ENCODE measurements at places on chromosomes 13 and 19.

DNA sequence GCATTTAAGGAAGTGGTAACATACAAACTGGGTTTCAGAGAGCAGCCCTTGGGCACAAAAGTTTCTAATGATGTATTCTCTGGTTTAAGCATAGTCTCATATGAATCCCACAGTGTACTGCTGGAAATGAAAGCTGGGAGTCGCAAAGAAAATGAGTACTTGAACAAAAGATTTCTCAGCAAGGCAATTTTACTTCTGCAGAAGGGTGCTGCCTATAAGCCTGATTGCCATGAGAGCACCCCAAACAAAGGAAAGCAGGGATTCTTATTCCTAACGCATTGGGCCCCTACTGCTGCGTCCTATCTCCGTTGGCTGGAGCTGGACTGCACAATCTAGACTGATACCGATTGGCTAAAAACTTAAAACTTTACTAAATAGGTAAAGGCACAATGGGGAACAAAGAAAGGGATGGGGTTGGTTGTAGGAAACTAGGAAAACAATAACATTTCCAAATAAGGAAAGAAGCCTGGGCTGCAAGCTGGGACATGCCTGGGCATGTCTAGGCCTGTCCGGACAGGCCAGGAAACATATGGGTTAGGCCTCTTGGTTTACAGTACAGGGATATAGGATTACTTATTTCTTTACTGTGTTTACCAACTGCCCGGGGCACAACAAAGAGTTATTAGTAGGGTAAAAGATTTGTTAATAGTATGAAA is 27.4 kb upstream of the VN1R4 start:
- peak; percentile 23 for DNase-seq

GRCh38 chr19:2623798-2624197 is 78.7 kb downstream of the GNG7 start:
- DNase-seq: no peak

- DNase-seq: no peak
Observed at GRCh38 chr19:47402504-47402903, 16.8 kb downstream of the MEIS3 start.

DNA sequence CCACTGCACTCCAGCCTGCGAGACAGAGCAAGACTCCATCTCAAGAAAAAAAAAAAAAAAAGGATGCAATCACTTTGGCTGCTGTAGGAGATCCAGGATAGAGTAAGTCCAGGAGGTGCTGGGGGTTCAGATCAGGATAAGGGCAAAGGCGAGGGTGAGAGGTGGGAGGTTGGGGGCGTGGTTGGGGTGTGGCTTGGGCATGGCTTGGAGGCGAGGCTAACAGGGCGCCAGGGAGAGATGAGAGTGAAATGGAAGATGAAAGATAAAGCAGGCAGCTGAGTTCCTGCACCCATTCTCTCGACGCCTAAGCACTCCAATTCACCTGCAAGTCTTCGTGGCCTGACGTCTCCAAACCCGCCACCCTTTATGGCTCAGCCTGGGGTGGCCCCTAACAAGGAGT is 25.0 kb upstream of the ZNRF4 start:
- no peak for DNase-seq

DNA sequence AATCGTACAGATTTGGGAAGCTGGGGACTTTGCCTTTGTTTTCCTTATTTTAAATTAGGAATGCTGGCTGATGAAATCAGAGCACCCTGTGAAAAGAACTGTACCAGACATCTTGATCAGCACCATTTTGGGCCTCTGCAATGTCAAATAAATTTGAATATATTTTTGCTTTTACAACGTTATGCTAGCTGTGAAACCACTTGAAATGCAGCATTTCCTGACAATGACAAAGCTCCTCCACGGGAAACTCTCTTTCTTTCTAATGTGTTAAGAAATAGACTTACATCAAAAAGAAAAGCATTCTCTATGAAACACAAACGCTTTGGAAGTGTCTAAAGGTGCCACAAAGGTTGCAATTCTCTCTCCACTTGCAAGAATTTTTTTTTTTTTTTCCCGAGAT is 47.1 kb upstream of the MAP3K10 start:
- no peak for DNase-seq

DNA sequence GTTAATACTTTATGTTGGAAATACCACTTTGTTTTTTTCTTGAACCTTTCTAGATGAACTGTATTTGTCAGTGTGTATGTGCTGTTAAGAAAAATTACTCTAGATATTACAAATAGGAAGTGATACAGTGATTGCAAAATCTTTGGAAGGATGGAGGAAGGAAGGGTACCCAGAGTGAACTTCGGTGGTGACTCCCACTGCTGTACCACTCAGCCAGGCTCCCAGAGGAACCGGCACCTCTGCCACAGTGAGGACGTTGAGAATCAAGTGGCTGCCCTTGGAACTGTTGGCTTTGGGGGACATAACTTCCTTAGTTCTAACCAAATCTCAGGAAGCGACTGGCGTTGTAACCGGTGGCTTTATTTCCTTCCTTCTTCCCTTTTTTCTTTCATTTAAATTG is 184.7 kb downstream of the PCCA start:
- DNase-seq: no peak

- peak; percentile 40 for DNase-seq
Observed at GRCh38 chr13:43196086-43196621, 172.8 kb downstream of the DNAJC15 start.

DNA sequence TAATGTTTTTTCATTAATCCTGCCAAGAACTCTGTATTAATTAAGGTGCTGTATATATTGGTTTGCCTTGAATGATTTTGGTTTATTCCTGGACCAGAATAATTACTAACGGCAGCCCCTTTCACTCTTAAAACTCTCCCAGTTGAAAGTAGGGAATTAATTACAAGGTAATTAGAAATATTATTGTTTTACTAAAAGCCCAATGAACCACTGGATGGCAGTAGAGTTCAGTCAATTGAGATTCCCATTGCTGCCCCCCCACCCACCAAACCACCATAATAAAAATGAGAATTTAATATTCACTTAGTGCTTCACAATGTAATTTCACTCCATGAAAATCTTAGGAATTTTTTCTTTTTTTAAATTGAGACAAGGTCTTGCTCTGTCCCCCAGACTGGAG is 13.7 kb downstream of the WBP4 start:
- DNase-seq: peak; percentile 60

DNA sequence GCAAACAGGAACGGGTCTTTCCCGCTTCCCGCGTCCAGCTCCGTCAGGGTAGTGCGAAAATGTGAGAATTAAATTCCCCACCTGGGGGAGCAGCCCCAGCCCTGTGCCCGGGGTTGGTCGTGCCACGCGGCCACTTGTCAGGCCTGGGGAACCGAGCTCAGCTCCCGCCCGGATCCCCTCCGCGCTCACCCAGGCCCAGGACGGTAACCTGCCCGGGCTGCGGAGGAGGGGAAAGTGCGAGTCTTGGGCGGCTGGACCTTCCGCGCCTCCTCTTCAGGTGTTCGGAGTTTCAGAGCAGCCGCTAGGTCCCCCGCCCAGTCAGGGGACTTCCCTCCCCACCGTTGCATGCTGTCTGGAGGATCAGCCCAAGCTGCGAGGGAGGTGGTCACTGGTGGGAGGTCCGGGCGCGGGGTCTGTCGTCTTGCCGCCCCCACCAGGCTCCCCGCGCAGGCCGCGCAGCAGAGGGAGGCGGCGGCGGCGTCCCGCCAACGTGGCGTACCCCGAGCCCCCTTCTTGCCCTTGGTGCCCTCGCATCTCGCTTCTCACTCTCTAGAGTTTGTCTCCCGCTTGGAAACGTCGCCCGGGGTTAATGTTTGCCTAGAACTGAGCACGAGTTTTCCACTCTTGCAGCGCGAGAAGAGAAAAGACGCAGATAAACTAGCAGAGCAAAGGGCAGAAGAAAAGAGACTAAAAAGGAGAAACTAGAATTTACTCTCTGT is 8.1 kb downstream of the URAD start:
- no peak for DNase-seq

DNA sequence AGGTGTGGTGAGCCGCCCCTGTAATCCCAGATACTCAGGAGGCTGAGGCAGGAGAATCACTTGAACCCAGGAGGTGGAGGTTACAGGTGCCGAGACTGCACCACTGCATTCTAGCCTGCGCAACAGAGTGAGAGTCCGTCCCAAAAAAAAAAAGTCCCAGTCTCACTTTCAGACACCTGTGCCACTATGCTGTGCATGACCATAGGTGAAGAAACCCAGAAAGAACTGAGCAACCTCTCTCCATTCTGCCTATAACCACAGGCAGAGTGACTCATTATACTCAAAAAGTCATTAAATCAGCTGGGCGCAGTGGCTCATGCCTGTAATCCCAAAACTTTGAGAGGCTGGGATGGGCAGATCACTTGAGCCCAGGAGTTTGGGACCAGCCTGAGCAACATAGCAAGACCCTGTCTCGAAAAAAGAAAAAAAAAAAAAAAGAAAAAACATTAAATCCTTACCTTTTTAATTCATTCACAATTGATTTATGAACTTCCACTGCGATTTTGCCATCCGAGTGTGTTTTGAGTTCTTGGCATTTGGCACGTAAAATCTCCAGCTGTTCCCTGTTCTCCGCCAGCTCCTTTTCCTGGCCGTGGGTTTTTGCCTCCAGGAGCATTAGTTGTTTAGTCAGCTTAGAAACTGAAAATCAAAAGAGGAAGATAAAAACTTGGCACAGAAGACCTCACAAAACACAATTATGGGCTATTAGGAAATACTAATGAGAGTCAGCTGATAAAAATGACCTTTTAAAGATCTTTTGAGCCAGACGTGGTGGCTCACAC is 45.5 kb upstream of the SLC7A9 start:
- DNase-seq: no peak

DNA sequence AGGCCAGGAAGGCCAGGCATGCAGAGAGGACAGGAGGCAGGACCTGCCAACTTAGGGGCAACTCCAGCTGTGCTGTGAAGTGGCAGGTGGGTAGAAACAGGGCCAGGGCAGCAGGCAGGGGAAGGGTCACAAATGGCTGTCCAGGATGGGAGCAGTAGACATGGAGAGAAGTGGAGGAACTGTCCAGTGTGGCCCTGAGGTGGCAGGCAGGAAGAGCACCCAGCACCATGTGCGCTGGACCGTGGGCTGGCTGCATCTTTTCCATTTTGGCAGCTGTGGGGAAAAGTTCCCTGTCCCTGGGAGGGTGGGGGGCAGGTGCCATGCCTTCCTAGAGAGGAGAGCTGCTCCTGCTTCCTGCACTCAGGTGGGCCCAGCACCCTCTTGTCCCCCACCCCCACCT is 13.8 kb downstream of the DEDD2 start:
- no peak for DNase-seq

DNA sequence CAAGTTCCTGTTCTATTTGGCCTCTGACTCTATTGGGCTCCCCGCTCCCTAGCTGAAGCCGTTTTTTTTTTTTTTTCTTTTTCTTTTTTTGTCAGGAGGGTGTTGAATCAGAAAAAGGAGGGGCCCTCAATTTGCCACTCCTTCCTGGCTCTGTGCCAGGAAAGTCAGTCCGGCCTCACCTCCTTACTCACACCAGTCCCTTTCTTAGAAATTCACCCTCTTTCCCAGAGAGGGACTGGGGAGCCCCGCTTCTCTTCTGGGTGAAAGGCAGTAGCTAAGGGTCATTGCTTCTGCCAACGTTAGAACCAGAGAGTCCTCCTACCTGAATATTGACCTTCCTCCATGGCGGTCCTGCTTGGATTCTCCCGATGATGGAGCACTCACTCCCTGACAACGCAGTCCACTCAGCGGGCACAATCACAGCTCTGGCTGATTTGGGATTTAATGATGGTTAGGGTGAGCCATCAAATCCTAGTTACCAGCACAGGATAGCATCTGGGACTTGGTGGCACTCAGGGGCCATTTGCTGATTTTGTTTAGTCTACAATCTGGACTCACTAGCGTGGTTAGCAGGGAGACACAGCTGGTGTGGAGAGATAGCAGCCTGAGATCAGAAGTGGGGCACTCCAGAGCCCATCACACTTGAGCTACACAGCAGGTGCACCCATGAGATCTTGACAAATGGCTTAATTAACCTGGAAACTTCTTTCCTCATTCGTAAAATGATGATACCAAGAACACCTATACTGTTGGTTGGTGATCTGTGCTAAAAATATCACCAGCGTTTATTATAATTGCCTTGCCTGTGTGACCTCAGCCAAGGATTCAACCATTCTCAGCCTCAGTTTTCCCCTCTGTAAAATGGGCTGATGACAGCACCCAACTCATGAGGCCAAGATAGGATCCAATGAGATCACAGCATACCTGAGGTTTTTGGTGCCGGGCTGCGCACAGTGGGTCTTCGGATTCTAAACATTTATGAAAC is 2.2 kb downstream of the FCER2 start:
- DNase-seq: peak; percentile 43

GRCh38 chr19:49271080-49271753 is 53.8 kb downstream of the SLC6A16 start:
- no peak for DNase-seq

DNA sequence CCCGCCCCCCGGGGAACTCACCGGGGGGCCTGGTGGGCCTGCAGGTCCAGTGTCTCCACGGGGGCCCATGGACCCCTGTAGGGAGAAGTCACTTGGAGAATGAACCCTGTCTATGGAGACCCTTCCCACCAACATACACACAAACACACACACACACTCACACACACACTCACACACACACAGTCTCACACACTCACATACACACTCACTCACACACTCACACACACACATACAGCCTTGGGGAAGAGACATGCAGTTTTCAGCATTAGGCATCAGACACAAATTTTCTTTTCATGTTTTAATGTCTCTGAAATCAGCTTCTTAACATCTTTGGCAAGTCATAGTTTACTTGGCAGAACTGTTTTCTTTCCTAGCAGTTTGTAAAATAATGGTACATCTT is 31.0 kb upstream of the OLFM2 start:
- DNase-seq: no peak

DNA sequence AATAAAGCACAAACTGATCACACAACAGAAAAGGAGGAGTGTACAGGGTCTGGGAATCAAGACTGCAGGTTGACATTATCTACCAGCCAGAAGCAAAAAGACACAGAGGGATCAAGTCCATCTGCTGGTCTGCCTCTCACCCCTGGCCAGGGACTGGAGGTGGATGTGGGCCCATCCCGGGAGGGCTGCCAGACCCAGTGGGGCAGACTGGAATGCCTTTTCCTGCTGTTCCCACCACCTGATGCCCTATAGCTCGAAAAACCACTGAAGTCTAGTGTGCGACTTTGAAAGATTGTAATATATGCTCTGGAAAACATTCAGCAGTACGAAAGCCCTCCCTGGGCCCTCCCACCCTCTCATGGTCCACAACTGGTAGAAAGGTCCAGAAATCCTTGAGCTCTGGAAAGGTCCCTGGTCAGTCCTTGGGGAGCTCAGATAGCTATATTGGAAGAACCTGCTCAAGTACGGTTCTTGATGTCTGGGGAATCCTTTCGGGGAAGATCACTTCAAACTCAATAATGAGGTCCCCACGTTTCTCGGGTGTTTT is 2.6 kb downstream of the DNAJB1 start:
- DNase-seq: no peak

DNA sequence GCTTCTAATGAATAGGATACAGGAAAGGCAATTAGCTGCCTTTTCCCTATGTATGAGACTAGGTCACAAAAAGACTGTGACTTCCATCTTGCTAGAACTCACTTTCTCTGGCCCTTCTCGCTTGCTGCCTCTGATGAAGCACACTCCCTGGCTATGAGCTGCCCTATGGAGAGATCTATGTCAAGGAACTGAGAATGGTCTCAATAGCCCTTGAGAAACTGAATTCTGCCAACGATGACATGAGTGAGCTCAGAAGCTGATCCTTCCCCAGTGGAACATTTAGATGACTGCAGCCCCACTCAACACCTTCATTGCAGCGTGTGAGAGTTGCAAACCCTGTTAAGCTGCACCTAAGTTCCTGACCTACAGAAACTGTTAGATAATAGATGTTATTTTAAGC is 309.8 kb downstream of the COG6 start:
- DNase-seq: no peak
